NCI-H1417 (cell line): ENCODE measurements at places on chromosomes 12 and 14.

GRCh38 chr12:60451457-60451856 is 855.6 kb downstream of the SLC16A7 start:
- DNase-seq, result no peak

GRCh38 chr14:94043756-94044475 is 17.8 kb downstream of the OTUB2 start:
- no peak for DNase-seq

DNA sequence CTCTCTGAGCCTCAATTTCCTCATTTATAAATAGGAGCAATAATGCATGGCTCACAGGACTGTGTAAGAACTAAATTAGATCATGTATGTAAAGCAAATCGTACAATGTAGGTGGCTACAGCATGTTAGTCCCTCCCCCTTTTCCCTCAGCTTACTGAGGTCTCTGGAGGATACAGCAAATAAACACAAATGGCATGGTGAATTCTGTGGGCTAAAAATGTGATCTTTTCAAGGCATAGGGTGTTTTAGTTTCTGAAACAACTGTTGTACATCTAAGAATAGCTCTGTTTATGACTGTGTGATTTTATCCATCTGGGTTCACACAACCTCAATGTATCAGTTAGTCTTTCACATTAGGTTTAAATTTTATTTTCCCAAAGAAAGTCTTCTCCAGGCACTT is 121.2 kb upstream of the PLEKHG7 start:
- DNase-seq, result no peak

DNA sequence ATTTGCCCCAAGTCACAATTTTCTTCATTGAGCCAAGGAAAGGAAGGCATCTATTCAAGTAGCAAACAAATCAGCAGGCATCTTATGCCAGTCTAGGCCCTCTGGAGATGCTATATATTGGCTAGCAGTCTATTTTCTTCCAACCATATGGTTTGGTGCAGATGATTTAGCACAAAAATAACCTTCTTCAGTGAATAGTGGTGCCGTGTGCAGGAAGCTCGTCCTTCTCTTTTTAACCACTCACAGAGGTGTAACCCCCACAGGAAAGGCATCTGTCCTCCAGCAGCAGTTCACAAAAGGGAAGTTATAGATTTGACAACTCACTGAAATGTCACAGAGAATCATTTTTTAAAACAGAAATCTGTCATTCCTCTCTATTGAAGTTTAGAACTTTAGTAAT is 445.7 kb upstream of the SYT1 start:
- DNase-seq, result no peak

DNA sequence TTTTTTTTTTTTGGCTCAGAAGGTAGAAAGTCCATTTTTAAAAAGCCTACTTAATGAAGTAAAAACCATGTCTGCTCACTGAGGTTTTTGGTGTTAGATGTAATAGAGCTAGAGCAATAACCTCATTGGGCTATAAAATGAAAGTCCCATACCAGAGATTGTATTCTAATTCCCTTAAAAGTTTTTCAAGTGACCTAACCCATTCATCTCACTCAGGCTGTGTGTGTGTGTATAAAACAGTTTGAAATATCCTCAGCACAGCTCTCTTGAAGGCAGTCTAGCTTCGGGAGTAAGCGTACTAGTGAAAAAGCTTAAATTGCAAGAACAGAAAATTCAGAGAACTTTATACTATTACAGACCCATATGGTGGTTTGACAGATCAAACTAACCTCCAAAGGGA is 313.8 kb downstream of the CEP128 start:
- DNase-seq, result no peak

- DNase-seq, result no peak
Observed at GRCh38 chr14:22200977-22201605, 387.9 kb downstream of the DAD1 start.
